ENCODE measurements at places on chromosomes 12 and 14.

- no peak for DNase-seq
Observed at GRCh38 chr14:85241022-85241855, 288.7 kb upstream of the FLRT2 start.

DNA sequence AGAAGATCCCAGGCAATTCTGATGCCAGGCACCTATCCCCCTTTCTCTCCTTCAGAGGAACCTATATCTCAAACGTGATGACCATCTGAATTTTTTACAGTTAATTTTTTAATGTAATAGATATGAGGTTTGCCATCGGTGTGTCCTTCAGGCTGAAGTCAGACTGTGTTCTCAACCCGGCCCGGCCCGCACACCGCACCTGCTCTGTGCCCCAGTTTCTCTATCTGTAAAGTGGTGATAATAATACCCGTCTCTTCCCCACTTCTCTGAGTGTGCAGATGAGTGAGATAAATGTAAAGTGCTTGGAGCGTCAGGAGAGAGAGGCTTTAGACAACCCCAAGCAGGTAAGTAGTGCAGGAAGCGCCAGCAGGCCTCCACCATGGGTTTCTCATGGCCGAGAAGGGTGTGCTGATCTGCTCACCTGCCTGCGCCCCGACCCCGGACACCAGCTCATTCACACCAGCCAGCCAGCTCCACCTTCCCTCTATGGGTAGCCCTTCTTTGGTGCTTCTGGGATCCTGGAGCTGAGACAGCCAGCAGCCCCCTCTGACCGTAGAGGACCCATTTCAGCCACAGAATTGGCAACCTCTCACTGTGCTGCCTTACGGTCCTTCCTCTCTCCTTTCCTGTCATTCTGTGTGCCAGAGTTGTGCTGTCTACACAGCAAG lies 80.0 kb downstream of the ZFP36L1 start:
- no peak for DNase-seq

GRCh38 chr12:123388951-123389559 lies 5.1 kb downstream of the KMT5A start:
- DNase-seq, result no peak

GRCh38 chr12:24416423-24417109 lies 467.1 kb upstream of the SOX5 start:
- no peak for DNase-seq

DNA sequence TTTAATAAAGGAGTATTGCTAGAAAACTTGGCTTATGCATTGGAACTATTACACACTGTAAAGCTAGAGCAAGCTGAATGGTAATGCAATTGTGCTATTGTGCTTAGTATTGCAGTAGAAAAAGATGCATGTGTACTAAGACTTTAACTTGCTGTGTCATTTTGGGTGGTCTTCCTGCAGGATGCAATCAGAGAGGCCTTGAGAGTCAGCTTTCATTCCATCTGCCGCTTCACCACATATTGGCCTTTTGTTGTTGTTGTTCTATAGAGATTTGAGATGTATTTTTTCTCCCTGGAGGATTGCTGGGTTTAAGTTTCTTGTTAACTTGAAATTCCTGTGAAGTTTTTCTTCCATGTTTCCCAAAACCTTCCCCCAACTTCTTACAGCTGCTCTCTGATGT lies 449.7 kb downstream of the TMTC2 start:
- no peak for DNase-seq

DNA sequence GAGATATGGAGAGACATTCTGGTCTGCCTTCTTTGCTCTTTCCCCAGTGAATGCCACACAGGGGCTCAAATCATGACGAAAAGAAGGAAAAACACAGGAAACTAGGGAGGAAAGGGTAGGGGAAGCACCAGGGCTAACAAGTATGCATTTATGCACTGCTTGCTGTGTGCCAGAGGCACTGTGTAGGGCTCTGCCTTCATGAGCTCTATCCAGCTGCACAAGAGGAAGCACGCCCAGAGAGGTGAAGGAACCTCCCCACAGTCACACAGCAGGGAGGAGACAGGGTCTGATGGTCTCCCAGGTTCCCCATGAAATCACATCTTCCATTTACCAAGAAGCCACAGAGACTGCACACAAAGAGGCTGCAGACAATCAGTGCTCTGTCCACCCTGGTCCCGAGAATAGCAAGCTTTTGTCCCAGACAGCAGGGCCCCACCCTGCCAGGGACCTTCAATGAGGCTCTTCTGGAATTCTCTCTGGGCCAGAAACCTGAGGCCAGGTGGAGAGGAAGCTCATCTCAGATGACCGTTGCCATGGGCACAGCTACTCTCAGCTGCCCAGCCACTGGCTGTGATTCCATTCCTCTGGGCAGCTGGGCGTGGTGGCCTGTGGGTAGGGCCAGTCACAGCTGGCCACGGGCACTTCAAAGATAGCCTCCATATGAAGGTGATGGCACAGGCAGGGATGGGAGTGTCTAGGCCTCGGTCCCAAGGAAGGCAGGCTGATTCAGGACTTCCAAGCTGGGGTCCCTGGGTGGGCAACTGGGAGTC lies 7.3 kb upstream of the TRPV4 start:
- DNase-seq, result no peak

DNA sequence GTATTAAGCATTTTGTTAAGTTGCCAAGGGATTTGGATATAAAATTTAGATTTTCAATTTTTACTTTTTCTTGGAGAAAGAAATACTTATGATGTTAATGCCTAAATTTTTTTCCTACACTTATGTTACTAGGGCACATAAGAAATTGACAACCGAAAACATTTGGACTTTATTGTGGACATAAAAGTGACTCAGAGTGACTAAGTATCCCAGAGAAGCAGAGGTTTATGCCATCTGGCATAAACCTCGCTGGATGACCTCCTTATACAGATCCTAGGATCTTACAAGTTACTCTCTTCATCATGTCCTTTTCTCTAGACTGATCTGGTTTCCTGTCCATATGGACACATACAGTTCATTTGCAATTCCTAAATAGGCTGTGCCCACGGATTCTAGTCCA lies 89.8 kb downstream of the RERG start:
- no peak for DNase-seq

DNA sequence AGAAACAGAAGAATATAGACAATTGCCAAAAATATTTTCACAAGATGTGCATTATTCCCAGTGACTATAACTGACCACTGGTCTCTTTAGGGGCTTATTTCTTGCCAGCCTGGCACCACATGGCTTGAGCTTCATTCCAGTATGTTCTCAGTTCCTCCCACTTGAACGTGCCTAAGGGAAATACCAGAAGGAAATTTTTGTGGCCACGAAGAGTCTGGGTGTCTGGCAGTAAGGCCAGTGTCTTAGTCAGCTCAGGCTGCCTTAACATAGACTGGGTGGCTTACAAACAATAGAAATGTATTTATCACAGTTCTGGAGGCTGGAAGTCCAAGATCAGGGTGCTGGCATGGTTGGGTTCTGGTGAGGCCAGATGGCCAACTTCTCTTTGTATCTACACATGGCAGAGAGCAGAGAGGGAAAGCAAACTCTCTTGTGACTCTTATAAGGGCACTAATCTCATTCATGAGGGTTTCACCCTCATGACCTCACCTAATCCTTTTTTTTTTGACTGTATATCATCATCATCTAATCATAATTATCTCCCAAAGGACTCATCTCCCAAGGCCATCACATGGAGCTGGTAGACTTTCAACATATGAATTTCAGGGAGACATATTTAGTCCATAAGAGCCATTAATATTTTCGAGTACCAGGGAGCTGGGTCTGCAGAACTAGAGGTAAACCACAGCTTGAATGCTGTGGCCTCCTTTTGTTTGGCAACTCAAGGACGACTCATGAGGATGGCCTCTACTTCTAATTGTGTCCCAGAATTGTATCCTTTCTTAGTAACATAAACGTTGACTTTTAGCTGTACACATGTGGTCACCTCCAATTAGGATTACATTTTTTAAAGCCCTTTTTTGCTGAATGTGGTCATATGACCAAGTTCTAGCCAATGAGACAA lies 5.1 kb upstream of the SMOC1 start:
- DNase-seq, result no peak

DNA sequence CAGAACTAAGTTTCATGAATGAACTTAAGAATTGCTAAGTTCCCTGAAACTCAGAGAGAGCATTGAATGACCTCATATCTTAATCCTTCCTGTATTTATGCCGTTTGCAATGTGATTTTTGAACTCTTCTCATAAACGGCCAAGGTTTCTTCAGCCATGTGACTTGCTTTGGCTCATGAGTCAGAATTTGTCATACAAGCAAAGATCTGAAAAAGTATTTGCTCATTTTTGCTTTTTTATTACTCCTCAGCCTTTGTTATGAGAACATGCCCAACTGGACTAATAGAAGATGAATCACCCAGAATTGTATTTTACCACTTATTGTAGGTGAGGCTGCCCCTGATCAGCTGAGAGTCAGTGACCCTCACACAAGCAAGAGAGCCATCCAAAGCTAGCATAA lies 693.8 kb downstream of the BCL11B start:
- DNase-seq, result no peak

DNA sequence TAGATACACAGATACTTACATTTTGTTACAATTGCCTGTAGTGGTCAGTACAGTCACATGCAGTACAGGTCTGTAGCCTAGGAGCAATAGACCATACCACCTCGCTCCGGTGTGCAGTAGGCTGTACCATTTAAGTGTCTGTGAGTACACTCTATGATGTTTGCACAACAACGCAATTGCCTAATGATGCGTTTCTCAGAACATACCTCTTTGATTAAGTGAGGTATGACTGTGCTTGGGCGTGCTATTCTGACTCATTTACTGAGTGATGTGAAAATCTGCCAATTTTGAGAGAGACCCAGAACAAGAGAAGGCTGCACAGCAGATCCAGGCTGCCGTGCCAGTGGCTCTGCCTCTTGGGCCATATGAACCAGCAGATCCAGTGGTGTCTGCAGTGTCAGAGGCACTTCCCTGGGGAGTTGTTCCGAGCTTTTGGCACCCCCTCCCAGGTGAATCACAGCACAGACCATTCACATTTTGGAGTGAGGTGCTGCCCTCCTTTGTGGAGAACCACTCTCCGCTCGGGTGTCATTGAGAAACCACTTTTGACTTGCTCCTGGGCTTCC lies 20.4 kb downstream of the DLK1 start:
- DNase-seq, result no peak

DNA sequence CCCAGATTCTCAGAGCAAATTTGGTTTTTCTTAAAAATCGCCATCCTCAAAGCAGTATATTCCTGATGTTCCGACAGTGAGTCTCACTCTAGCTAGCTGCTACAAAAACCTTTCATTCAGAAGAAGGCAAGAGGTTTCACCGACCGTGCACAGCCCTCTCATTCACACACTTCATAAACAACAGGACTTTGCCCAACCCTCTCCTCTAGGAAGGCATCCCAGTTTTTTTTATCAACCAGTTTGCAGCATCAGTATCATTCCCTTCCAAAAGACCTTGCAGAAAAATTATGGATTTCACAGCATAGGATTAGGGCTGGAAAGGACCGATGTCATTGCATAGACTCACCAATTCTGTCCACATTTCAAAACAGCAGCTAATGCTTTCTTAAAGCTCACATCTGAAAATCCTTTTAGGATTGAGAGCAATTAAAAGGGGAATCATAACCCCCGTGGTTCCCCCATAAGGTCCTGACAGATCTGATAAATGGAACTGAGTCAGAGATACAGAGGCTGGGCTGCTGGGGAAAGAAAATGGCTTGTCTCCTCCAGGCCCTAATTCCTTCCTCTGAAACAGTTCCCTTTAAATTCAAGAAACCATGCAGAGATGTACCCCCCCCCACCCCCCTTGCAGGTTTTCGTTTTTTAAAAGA lies 597 bp downstream of the SVOP start:
- no peak for DNase-seq

GRCh38 chr12:4257442-4257841 lies 16.1 kb upstream of the CCND2 start:
- DNase-seq, result no peak

All from stimulated activated CD8-positive, alpha-beta memory T cell treated with anti-CD3 and anti-CD28 coated beads, Interleukin-7, amount 100 ng/mL, for 1 hour (primary cell).